ENCODE measurements at places on chromosomes 3 and 15.

- DNase-seq: no peak
These were observed 21.4 kb downstream of the CACNA2D2 start for GRCh38 chr3:50481992-50482391.

GRCh38 chr3:61686228-61686648, 124.9 kb downstream of the PTPRG start:
- DNase-seq: no peak

- no peak for DNase-seq
These were observed 39.7 kb downstream of the MYO5C start for GRCh38 chr15:52255935-52256334.

GRCh38 chr3:103785017-103785416, 1350.2 kb downstream of the ZPLD1 start:
- no peak for DNase-seq

GRCh38 chr3:128252083-128252482, 98.8 kb downstream of the EEFSEC start:
- DNase-seq: no peak

GRCh38 chr15:59662260-59662659, 4.9 kb upstream of the GTF2A2 start:
- DNase-seq: no peak

DNA sequence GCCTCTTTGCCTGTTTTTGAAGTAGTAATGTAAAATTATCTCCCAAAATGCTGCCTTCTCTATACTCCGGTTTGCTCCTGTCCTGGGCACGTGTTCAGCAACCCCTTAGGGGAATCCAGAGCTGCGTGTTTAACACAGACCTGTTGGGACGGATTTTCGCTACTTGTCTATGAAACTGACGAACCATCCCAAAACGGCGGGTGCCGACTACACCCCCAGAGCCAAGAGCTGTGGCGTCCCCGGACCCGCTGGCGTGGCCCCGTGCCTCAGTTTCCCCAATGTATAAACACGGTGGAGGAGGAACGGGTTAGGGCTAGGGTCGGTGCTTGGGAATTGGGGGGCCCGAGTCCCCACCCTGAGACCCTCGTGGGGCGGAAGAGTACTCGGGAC, 473 bp downstream of the FHIT start:
- DNase-seq: peak; percentile 19

- DNase-seq: no peak
These were observed 232.2 kb downstream of the ADAMTS17 start for GRCh38 chr15:100109486-100110035.

DNA sequence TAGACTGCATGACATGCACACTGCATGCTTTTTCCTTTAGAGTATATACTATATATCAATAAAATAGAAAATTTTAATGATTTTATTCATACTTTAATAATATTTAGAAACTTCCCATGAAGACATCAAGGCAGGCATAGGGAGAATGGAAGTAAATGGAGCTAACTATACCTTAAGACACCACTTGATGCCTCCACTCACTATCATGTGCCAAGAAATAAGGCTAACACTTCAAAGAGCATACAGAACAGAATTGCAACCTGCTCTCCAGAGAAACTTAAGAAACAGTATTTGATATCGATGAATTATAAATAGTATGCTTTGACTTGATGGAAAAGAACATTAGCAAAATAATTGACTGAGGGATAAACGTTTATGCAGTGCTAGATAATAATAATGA, 192.6 kb upstream of the MBNL1 start:
- DNase-seq: no peak

DNA sequence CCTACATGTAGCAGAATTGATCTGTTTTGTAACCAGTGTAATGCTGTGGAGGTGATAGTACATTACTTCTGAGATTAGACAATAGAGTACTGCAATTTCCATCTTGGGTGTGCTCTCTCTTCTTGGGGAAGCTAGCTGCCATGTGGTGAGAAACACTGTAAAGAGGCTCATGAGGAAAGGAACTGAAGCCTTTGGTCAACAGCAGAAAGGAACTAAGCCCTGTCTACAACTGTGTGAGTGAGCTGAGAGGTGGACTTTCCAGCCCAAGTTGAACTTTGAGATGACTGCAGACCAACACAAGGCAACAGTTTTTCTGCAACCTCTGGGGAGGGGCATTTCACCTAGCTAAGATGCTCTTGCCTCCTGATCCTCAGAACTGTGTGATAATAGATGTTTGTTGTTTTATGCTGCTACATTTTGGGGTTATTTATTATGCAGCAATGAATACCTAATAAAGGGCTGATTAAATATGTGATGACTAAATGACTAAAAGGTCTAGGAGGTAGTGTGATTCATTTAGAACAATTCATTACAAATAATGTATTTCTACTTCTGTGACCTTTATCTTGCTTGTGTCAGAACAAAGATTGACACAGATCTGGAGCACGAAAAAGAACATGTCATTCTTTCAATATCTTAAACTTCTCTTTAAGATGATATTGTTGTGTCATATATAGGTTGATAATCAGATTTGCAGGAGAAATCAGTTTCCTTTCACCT, 121.6 kb upstream of the THRB start:
- no peak for DNase-seq

GRCh38 chr15:73608941-73609340, 24.2 kb downstream of the NPTN start:
- no peak for DNase-seq

DNA sequence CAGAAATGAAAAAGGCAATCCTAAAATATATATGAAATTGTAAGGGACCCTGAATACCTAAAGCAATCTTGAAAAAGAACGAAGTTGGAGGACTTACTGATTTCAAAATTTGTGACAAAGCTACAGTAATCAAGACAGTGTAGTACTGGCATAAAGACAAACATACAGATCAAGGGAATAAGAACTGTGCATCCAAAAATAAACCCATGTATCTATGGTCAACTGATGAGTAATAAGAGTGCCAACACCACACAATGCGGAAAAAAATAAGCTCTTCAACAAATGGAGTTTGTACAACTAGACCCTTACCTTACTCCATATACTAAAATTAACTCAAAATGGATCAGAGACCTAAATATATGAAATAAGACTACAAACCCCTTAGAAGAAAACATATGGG, 29.6 kb downstream of the GSK3B start:
- no peak for DNase-seq

DNA sequence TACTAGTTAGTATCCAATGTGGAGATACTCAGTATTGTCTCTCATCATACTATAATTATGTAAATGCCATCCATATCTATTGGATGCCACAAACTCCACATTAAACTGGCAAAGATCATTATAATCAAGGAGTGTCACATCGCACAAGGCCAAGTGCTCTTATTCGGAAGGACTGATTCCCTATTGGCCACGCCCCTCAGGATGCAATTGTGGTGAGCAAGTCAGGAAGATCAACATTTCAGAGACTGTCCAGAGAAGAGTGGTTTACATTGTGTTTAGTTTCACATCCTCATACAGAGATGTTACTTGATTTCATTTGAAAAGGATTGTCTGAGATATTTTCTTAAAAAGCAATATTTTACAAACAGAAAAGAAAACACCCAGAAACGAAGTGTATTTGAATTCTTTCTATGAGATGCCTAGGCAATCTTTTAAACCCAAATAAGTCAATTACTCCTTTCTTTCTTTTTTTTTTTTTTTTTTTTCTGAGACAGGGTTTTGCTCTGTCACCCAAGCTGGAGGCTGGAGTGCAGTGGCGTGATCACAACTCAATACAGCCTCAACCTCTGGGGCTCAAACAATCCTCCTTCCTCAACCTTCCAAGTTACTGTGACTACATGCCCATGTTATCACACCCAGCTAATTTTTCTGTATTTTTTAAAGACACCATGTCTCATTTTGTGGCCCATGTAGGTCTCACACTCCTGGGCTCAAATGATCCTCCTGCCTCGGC, 369.1 kb downstream of the RBMS3 start:
- DNase-seq: no peak

GRCh38 chr3:38643090-38643489, 6.4 kb downstream of the SCN5A start:
- DNase-seq: no peak

DNA sequence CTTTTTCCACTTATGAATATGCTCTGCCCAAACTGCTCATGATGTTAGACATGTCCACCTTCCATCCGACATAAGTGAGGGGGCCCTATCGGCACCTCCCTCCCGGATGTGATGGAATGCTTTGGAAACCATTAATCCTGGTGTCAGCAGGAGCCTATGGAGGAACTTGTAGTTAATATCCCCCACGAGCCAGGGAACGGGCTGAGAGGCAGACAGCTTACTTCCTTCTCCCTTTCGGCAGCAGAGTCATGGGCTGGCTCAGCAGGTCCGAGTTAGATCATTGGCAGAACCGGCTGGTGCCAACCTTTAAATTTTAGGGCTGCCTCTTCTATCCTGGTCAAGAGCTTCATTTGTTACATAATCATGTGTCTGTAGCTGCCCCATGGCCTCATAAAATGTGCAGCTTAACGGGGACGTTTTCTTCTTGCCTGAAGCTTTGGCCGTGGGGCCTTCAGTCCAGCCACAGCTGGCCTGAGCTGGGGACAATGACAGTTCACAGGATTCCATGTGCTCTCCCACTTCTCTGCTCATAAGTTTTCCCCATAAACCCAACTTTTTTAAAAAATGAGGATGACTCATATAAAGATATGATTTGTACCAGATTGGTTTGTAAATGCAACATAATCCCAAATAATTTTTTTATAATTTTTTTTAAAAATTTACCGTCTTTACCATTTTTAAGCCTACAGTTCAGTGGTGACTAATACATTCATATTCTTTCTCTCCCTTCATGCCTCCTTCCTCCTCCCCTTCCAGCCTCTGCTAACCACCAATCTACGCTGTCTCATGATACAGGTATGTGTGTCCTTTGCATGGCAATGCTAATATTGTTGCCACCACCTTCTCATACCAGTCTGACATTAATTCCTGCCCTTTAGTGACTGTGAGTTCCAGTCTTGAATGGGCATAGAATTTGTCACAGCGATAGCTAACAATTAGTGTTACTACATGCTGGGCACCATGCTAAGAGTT, 62.2 kb upstream of the RGMA start:
- no peak for DNase-seq

- DNase-seq: no peak
These were observed 54.0 kb downstream of the PLOD2 start for GRCh38 chr3:146106986-146107385.

- no peak for DNase-seq
These were observed 1.4 kb upstream of the WHAMM start for GRCh38 chr15:82807920-82808633.

DNA sequence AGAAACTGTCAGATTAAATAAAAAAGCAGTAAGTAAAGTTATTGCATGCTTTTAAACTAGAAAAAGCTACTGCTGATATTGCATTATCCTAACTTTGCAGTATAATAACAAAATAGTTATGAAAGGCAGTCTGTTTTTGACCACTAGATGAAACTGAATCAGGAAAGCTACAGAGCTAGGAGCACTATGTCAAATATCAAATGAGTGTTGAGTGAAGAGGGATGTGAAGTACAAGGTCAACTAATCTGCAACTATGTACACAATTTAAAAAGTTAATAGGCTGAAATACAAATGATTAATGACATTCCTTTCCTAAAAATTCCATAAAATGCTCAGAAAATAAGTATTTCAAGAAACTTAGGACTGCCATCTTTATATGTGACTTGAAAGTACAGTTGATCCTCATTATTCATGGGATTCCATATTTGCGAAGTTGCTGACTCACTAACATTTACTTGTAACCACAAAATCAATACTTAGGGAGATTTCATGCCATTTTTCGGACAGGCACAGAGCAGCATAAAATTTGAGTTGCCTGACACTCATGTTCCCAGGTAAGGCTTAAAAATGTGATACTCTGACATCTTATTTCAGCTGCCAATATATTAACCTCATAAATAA, 34.5 kb downstream of the SLC4A7 start:
- DNase-seq: no peak

- no peak for DNase-seq
These were observed 155.4 kb upstream of the CCDC54 start for GRCh38 chr3:107221856-107222255.

DNA sequence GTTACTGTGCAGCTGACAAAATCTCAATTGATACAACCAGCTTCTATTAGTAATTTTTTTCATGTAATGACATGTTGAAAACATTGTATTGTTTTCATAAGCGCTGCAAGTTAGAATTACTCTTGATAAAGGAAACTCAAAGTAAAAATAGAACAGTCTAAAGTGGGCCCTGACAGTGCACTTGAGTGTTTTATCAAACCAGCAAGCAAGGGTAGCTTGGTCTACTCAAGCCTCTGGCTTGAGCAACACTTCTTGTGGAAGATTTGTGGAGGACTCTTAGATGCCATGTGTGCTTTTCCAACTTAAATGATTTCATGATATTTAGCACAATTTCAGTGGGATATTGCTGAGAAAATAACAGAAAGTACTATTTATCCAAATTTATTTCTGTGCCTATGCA, 575.7 kb upstream of the ZNF717 start:
- no peak for DNase-seq

- DNase-seq: no peak
These were observed 54.7 kb downstream of the CORO2B start for GRCh38 chr15:68633231-68634121.

- no peak for DNase-seq
These were observed 114.9 kb downstream of the SLC25A26 start for GRCh38 chr3:66335671-66336070.

DNA sequence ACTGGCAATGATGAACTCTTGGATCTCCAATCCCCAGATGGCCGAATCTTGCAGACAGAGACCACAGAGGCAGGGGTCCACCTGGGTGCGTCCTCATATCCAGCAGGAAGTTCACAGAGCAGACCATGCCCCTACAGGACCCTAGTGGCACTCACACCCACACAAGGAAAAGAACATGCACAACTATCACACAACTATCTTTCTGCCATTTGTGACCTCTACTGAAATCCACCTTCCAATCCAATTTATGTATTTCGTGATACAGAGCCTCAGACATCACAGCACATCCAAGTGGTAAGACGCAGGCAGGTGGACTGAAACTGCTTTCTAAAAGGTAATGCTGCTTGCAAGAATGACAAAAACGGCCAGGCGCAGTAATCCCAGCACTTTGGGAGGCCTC, 44.6 kb upstream of the SPATA12 start:
- no peak for DNase-seq

- DNase-seq: no peak
These were observed 5.7 kb downstream of the MORF4L1 start for GRCh38 chr15:78878356-78878755.

- no peak for DNase-seq
These were observed 189.7 kb upstream of the STT3B start for GRCh38 chr3:31343075-31343474.

DNA sequence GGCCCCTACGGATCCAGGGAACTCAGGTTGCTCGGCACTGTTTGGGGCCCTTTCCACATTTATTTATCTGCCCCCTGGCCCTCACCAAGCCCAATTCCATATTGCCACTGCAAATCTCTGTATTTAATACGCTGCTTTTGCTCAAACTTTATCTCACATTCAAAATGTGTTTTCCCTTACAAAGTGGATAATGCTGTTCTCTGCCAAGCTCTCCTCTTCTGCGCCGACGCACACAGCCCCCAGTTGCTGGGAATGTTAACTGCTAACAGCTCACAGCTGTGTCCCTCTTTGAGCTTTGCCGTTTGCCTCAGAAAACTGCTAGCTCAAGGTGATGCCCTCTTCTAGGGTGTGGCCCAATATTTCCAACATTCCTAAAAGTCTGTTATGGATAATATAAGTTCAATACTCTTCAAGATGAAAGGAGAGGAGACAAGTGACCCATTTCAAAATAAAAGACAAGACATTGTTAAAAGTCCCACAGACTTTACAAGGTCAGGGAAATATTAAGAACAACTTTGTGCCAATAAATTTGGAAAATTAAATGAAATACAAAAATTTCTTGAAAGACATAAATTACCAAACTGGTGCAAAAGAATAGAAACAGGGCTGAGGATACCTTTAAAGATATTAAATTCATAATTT, 12.6 kb upstream of the FBN1 start:
- DNase-seq: no peak

- no peak for DNase-seq
These were observed 151.9 kb upstream of the TLE3 start for GRCh38 chr15:70249616-70250015.
